Fibroblast of lung (primary cell): ENCODE measurements at places on chromosomes 3 and 15. TPM values are rescaled to one million over a fixed set of nuclear protein-coding genes. Genes with fewer than 3 reads are reported as not detected.

Gene GABRB3
- 0.72 and 1.1 TPM in 2 replicates for polyA plus RNA-seq

Gene KBTBD8
- polyA plus RNA-seq: 1.1 and 4.2 TPM in 2 replicates

Gene PIGZ
- polyA plus RNA-seq: 1.5 and 2.0 TPM in 2 replicates

Gene SQOR
- polyA plus RNA-seq: 55.4 and 81.5 TPM in 2 replicates

Gene ADGRG7
- polyA plus RNA-seq: not detected in 2 replicates

Gene C3orf49
- polyA plus RNA-seq: not detected in 2 replicates

Gene ZNF501
- polyA plus RNA-seq: 3.2 and 3.7 TPM in 2 replicates

Gene CDHR4
- polyA plus RNA-seq: not detected in 2 replicates

Gene PLAAT1
- 0.07 and 0.18 TPM in 2 replicates for polyA plus RNA-seq

GRCh38 chr3:152301745-152302181 is 33.0 kb downstream of the MBNL1 start:
- no peaks in the 10 kb centered on the region for H3K27me3 ChIP-seq
- no peak overlapping the region for H3K4me3 ChIP-seq
- H3K4me1 ChIP-seq: peaks cover 32% of the 10 kb centered on the region
- DNase-seq: no peak
- H3K36me3 ChIP-seq: no peaks in the 10 kb centered on the region
- H3K27ac ChIP-seq: peak overlapping the region; percentile 84

GRCh38 chr3:193754719-193755118 is 161.7 kb downstream of the OPA1 start:
- no peaks in the 10 kb centered on the region for H3K36me3 ChIP-seq
- H3K4me1 ChIP-seq: no peaks in the 10 kb centered on the region
- DNase-seq: no peak
- H3K27ac ChIP-seq: no peak overlapping the region
- no peak overlapping the region for H3K4me3 ChIP-seq

- H3K4me1 ChIP-seq: no peaks in the 10 kb centered on the region
- no peak overlapping the region for H3K27ac ChIP-seq
- no peak for DNase-seq
- H3K4me3 ChIP-seq: no peak overlapping the region
- no peaks in the 10 kb centered on the region for H3K36me3 ChIP-seq
Measured at GRCh38 chr3:121414924-121415323, 130.9 kb downstream of the POLQ start.

DNA sequence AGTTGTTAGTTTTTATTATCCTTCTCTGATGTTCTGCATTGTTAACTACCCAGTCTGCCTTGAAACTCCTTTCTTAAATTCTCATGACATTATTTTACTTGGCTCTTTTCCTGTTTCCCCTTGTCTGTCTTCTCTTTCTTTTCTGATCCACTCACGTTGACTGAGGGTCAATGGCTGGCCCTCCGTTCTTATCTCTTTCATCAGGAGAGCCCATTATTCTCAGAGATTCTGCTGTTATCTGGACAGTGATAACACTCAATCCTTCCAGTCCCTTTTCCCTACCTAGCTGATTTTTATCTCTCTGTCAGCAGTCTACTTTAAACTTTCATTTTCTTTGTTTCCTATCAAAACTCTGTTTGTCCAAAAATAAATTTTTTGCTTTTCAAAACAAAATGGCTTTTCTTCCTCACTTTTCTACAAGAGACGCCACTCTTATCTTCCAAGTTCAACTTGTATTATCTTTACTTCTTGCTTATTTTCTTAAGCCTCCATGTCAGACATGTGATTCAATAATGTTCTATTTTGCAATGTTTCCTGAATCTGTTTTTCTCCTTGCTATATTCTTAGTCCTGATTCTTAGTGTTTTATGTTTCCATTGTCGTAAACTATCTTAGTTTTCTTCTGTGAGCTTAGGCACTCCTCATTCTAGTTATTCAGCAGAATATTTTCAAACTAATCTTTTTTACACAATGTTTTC is 120.2 kb downstream of the NEDD4 start:
- DNase-seq: peak; percentile 17
- no peaks in the 10 kb centered on the region for H3K27me3 ChIP-seq
- H3K4me1 ChIP-seq: no peaks in the 10 kb centered on the region
- H3K36me3 ChIP-seq: no peaks in the 10 kb centered on the region
- H3K4me3 ChIP-seq: no peak overlapping the region
- H3K27ac ChIP-seq: no peak overlapping the region

DNA sequence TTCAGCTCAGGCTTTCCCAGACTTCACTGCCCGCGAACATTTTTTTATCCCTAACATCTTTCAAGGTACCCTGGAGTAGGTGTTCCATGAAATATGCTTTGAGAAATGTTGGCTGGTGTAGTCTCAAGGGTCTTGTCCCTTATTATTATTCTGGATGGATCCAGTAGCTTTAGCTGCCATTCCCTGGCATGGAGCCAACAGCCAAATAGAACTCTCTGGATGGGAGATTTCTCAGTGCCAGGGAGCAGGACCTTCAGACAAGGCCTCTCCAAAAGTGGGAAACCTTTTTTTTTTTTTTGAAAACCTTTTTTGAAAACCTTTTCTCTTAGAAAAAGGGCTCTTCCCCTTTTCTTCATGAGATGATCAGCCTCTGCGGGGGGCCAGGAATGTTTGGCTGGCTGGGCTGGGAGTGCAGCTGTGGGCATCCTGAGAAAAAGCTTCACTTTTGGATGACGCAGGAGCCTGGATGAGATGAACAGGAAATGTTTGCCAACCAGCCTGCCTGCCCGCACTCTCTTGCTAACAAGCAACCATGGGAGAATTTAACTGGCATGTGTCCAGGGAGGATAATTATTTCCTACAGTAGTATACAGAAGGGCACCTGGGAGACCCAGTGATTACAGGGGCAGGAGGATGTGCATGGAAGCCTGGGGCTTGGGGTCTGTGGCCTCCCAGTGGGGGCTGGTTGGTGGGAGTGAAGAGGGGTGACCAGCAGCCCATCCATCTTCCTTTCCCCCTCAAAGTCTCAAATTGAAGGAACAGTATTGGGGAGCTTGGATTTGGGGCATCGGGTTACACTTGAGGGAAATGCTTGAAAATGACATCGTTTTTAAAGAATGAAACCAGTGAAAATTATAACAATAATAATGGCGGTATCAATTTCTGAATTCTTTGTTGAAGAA is 109.1 kb upstream of the LRIG1 start:
- no peaks in the 10 kb centered on the region for H3K4me1 ChIP-seq
- DNase-seq: peak; percentile 92
- no peak overlapping the region for H3K4me3 ChIP-seq
- H3K27ac ChIP-seq: no peak overlapping the region
- no peaks in the 10 kb centered on the region for H3K27me3 ChIP-seq

DNA sequence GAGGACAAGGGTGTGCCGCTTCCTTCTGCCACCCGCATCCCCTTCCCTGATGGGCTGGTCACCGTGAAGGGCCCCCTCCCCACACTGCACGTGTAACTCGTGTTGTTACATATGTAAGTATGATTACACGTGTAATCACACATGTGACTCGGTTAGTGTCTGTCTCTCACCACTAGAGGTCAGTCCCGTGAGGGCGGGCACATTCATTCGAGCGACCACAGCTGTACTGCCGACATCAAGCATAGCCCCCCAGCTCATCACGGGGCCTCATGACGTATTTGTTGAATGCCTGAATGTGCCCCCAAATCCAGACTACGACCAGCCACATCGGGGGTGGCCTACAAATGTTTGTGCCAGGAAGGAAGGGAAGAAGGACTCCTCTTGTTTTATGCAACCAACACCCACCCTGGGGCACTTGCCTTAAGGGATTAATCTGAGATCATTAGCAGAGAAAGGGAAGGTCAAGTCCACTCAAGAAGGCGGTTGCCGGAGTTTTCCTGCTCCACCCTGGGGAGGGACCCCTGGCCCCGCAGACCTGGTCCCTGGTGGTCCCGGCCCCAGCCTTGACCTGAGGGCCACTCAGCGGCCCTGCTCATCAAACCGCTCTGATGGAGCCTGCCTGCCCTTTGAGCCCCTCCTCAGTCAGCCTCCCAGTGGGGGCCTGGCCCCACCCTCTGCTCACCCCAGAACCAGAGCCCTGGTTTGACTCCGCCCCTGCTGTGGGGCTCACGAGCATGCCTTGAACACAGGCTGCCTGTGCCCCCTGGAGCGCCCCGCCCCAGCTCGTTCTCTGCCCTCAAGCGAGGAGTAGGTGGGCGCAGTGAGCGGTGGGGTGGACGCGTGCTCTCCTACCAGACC is 52.8 kb downstream of the RGMA start:
- H3K27me3 ChIP-seq: no peaks in the 10 kb centered on the region
- no peak overlapping the region for H3K4me3 ChIP-seq
- no peak overlapping the region for H3K27ac ChIP-seq
- no peaks in the 10 kb centered on the region for H3K4me1 ChIP-seq
- H3K36me3 ChIP-seq: no peaks in the 10 kb centered on the region
- DNase-seq: peak; percentile 44

- no peaks in the 10 kb centered on the region for H3K36me3 ChIP-seq
- H3K27me3 ChIP-seq: no peaks in the 10 kb centered on the region
- H3K4me1 ChIP-seq: no peaks in the 10 kb centered on the region
- no peak overlapping the region for H3K27ac ChIP-seq
Measured at GRCh38 chr3:153354641-153355040, 192.6 kb downstream of the RAP2B start.
